ENCODE measurements at places on chromosomes 4 and X.

DNA sequence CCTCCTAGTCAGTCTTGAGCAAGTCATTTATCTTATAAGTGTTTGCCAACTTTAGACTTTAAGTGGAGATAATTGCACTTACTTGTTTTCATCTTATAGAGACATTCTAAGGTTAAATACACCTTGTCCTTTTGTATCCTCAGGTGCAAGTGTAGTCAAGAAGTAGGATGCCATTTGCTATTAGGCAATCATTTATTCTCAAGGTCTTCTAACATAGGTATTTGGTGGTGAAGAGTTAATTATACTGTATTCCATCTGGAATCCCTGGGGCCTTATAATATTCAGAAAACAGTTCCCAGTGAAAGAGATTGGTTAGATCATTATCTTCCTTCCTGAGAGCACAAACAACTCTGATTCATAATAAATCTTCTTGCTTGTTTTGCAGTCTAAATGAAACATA lies 23.7 kb downstream of the SULT1E1 start:
- DNase-seq = no peak

GRCh38 chrX:133846311-133846710 lies 139.1 kb downstream of the GPC3 start:
- DNase-seq = no peak

GRCh38 chrX:31316340-31316991 lies 244.6 kb upstream of the FTHL17 start:
- no peak for DNase-seq

DNA sequence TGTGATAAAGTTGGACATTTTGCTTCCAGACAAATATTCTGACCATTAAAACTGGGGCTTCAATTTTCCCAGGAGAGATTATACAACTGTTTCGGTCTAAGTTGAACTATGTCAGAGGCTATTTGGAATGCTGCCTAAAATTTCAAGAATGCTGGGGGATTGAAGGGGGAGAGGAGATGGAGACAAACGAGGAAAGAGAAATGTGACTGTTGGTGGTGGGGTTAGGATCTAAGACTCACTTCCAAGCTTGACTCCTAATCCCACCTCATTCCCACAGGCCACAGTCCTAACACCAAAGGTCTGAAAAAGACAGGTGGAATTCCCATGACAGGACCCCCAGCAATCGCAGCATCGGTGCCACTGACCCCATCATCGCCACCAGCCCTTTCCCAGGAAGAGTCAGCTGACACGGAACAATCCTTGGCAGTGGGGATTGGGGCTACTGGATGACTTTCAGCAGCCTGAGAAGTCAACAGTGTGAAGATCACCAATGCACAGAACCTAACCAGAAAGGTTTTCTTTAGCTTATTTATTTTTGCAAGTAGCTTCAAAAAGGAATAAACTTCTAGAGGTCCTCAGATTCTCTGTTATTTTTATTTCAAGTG lies 74.0 kb upstream of the PRSS48 start:
- no peak for DNase-seq

GRCh38 chr4:170698334-170698733 lies 608.6 kb upstream of the AADAT start:
- no peak for DNase-seq
